ENCODE measurements at places on chromosomes 4 and X.

GRCh38 chr4:85703096-85703495, 228.1 kb downstream of the ARHGAP24 start:
- DNase-seq = no peak

- no peak for DNase-seq
Measured at GRCh38 chrX:135309430-135309923, at the start of gene ETDC. Gene ETDC, plus strand, starts transcription at chrX:135309480. Its CDS starts 0 bp downstream, at chrX:135309480.

DNA sequence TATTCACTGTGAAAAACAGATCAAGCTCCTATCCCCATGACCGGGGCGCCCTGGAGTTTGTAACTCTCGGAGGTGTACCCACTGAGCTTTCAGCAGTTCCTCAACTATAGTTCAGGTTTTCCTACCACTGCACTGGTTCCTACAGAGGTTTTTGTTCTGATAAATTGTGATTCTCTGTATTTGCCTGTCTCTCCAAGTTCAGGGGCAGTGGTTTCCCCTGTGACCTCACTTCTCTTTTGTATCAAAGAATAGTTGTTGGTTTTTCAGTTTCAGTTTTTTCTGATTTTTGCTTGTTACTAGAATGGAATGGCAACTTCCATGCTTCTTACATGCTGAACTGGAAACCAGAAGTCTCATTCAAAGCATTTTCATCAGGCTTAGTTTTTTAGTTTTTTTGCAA, 56.8 kb upstream of the PLS3 start:
- no peak for DNase-seq

DNA sequence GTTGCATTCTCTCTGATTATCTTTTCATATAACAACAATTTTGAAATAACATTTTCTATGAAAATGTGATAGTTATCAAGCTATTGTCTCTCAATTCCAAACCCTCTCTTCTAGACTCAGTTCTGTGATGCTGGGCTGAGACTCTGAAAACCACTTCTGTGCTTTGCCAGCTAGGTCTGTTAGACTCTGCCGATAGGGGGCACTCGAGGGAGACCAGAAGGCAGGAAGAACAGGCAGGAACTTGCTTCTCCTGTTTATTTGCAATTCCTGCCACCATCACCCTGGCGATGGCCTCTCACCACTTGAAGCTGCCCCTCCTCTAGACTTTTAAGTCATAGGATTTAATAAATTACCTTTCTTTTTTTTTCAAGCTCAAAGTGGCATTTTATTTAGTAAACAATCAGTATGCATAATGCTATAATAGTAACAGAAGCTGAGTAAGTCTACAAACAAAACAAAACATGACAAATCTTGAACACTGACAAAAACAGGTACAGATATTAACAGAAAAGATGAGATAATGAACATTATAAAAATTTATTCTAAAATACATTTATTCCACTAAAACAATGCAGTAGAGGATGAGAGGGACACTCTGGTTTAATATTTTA, 49.7 kb downstream of the RASL11B start:
- DNase-seq = peak; percentile 72

DNA sequence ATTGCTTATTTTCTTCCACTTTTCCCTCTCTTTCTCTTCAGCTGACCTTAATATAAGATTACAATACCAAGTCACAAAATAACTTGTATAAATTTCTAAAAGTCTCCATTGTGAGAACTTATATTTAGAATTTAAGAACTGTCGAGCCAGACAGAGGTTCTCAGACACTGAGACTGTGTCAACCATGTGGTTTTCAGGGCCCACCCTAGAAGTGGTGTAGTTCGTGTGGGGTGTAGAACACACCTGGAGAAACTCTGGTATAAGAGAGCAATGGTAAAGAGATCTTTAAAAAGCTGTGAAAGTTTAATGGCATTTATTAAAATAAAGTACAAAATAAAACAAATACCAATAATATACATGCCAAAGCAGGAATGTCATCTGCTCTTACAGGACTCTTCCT, 19.7 kb downstream of the CPEB2 start:
- DNase-seq = no peak

DNA sequence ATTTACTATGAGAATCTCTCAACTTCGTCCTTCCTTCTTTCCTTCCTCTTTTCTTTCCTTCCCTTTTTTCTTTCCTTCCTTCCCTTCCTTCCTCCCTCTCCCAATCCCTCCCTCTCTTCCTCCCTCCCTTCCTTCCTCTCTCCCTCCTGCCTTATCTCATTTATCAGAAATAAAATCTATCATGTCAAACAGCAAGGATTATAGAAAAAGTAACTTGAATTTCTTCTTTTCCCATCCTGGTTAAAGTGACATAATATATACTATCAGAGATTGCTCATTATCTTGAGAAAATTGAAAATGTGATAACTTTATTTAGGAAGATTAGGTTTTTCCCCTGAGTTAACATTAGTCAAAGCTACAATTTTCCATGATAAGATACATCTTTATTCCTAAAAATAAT, 5.6 kb downstream of the TIGD4 start:
- DNase-seq = no peak

DNA sequence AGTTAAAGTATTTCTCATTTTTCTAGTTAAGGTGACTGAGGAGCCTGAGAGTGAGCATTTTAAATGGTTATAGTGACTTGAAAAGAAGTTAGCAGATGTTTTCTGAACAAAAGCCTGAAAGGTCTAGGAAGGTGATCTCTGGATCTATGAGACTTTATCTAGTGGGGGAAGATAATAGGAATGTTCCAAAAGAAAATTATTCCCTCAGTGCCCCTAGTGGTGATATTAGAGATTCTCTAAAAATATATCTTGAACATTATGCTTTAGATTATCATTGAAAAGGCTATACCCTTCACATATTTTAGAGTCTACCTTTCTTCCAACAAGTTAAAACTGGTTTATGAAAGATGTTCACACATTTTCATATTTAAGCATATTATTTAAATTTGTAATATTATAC, 69.0 kb upstream of the SPANXN1 start:
- no peak for DNase-seq

All from stimulated activated CD4-positive, alpha-beta T cell treated with anti-CD3 and anti-CD28 coated beads, Interleukin-4, amount 100 ng/mL, for 24 hours (primary cell).